ENCODE measurements at places on chromosomes 7 and 10.

- DNase-seq = no peak
Observed at GRCh38 chr7:128105228-128106022, 74.2 kb upstream of the LRRC4 start.

- DNase-seq = no peak
Observed at GRCh38 chr10:17394854-17395253, 59.5 kb downstream of the ST8SIA6 start.

DNA sequence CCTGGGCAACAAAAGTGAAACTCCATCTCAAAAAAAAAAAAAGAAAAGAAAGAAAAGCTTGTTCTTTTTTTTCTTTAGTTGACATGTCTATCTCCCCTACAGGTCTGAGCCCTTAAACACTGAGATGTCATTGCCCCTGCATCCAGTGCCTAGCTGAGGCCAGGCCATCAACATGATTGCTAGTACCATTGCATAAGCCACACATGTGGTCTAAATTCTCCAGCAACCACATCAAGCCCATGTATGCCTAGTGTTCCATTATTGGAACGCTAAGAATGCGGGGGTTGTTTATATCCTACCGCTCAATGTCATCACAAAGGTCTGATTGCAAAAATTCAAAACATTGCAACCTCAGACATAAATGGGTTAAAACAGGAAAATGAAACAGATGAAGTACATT, 62.7 kb downstream of the NPTX2 start:
- DNase-seq = no peak

GRCh38 chr10:52259426-52259812, 54.7 kb upstream of the DKK1 start:
- no peak for DNase-seq

- no peak for DNase-seq
Observed at GRCh38 chr7:150969475-150969874, 8.6 kb downstream of the KCNH2 start.

DNA sequence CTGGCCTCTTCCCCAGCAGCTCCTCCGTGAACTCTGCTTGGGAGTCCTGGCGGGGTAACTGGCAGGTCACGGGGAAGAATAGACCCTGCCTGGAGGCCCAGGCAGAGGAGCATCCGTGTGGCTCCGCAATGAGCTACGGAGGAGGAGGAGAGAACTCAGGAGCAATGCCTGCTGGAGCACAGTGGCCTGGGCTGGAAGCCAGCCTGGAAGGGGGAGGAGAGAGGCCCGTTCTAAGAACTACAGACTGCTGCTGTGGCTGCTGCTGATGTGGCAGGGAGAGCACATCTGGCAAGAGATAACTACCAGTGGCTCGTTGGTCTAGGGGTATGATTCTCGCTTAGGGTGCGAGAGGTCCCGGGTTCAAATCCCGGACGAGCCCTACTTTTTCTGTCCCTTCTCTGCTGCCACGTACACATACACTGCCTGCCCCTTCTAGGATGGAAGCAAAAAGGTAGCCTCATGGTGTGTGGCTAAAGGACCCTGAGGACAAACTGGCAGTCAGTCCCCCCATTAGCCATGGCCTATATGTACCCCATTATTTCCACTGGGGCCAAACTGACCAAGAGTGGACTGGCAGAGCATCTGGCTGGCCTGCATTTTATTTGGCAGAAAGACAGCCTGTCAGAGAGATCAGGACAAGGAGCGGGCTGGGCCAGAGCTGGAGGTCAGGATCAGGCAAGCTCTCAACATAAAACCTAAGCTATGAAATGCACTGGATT, 7.7 kb upstream of the OPN1SW start:
- peak; percentile 65 for DNase-seq

- no peak for DNase-seq
Observed at GRCh38 chr7:95989301-95989700, 216.9 kb downstream of the DYNC1I1 start.

- no peak for DNase-seq
Observed at GRCh38 chr10:5503477-5503835, 4.1 kb upstream of the CALML5 start.

DNA sequence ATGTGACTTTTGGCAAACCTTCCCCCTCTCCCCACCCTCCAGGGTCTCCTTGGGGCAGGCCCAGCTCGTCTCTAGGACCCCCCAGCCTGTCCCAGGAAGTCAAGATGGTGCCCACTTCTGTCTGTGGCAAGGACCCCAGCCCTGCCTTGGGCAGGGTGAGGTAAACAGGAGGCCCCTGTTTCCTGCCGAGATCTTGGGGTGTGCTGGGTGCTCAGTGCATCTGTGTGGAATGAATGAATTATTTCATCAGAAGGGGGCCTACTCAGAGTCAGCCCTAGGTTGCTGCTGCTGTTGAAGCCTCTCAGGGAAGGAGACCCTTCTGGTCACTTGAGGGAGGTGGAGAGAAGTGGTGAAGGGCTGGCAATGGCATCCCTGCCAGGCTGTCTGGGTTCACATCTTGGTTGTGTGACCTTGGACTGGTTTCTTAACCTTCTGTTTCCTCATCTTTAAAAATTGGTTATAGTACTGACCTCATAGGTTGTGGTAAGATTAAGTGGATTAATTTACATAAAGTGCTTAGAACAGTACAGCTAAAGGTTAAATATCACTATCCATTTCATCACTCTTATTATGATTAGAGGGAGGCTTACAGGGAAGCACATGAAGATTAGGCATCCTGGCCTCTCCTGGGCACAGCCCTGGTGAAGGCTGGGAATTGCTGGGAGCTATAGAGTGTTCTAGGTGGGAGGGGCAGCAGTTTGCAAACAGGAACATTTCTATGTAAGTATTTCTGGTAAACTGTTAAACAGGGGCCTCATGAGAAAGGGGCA, 67.7 kb downstream of the ZMIZ1 start:
- no peak for DNase-seq

Measured in HFF-Myc (cell line).